Stimulated activated naive CD8-positive, alpha-beta T cell treated with anti-CD3 and anti-CD28 coated beads, Interleukin-15, amount 100 ng/mL, for 72 hours (primary cell): ENCODE measurements at places on chromosomes 5 and 9.

DNA sequence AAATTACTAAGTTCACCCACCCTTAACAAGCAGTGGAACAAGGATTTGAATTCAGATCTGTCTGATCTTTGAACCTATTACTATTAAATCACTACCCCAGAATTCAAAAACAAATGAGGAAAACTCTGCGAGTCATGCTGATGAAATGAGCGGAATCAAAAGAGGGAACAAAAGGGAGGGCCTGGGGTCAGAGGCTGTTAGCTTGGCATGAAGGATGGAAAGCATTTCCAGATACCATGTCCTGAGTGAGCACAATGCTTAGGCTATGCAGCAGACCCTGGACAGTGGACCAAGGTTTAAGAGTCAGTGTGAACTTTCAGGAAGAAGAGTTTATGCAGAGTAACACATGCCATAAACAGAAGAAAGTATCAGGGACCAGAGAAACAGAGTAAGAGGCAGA lies 30.5 kb downstream of the GRIA1 start:
- DNase-seq = no peak

GRCh38 chr5:26518065-26518464 lies 520.3 kb downstream of the CDH9 start:
- DNase-seq = no peak

DNA sequence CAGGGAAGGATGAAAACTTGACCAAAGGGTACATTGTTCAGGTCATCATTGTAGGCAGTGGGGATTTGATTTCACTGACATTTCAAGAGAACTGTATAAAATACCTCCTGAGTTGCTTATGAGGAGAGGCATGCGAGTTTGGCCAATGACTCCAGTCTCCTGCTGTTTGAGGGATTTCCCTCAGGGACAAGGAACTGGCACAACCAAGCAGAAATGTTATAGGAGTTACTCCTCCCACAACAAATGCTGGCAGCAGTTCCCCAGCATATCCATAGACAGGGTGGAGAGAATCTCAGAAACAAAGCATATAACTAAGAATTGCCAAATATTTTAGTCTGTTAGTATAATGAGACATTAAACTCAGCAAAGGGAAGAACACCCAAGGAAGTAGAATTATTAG lies 47.2 kb upstream of the FBXL7 start:
- DNase-seq = no peak

- no peak for DNase-seq
Measured at GRCh38 chr5:65832152-65832551, 94.2 kb upstream of the ERBIN start.

DNA sequence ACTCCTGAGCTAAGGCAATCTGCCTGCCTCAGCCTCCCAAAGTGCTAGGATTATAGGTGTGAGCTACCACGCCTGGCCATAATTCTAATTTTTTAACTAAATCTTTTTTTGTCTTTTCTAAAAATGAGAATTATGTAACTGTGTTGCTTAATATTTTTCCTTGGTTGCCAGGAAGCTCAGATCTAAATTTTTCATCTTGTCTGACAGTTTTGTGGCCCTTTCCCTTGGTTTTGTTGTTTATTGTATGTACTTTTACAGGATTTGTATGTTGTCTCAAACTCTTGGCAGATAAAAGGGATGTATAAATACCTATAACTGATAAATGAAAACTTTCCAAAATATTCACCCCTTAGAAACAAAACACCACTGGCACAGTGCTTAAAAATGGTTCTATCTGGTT lies 88.2 kb upstream of the KLF9 start:
- DNase-seq = no peak

DNA sequence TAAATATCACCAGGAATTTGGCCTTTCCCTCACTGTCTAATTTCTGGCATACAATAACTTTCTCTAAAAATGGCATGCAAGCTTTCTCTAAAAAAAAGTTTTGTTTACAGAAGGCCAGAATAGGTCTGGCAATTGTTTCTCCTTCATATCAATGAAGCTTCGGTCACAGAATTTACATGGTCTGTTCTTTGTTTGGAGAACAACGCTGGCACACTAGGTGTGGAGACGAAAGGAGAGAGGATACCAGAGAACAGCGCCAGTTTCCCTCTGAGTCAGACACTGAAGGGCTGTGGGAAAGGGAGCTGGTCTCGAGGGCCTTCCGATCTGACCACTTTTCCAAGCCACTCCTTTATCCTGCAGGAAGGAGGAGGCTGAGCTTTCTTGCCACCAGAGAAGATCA lies 60.1 kb upstream of the ITGA1 start:
- DNase-seq = no peak

DNA sequence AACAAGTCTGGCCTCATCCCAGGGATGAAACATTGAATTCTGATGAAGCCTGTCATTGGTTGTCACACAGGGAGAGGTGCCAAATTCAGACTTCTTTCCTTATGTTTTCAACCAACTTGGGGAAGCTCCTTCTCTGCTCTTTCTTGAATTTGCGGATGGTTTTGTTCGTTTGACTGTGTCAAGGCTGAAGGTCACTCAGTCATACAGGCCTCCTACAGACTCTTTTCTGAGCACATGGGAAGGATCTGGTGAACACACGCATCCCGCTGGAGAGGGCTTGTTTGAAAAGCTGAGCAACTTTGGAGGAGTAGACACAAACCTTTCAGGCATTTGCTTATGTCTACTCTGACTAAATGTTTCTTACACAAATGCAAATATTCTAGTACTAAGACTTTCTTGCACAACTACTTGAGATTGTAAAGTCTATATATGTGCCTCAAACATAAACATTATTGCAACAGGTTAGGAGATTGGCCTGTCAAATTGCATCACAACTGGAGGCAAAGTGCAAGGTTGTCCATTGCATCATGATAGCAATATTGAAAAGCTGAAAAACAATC lies 151.5 kb upstream of the NR3C1 start:
- no peak for DNase-seq

- DNase-seq = no peak
Measured at GRCh38 chr9:3525096-3525835, 535 bp downstream of the RFX3 start.

DNA sequence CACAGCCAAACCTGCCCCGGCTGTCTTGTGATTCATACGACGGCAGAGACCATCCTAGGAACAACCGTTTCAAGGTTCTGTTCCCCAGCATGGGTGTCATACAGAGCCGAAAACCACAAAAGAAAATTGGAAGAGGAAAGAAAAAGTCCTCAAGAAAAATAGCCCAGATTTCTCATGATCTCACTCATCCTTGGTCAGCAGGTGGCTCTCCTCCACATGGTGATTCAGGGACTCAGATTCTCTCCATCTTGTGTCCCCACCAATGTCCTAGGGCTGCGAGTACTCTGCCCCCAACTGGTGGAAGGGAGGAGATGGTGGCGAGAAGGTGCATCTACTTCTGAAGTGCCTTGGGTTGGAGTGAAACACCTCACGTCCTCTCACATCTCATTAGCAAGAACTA lies 25.6 kb downstream of the PDZD2 start:
- DNase-seq = no peak

DNA sequence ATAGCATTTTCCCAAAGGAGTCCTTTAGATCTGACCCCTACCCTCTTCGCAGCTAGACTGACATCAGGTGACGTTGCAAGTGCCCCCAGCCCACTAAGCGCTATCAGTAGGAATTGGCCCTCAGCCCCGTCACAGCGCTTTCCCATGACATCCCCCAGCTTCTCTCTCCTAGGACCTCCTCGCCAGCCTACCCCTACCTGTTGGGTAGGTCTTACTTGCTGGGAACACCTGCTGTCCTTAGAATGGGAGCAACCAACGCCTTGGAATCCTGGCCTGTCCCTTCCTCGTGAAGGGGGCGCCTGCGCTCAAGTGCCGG lies 584 bp upstream of the PIP5K1B start:
- no peak for DNase-seq

DNA sequence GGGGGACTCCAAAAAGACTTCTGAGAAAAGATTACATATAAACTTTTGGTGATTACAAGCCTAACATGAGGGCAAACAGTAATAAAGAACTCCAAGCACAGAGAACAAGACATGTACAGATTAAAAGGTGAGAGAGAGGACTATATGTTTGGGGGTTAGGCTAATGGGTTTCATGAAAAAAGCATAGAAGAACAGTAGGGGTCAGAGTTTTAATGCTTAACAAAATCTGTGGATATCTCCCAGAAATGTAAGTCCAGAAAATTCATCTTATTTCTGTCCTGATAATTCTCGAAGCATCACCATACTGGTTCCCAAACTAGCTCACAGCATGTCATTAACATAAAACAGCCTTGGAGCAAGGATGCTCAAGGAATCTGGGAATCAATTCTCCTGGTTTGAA lies 137.2 kb downstream of the ARRDC3 start:
- no peak for DNase-seq

DNA sequence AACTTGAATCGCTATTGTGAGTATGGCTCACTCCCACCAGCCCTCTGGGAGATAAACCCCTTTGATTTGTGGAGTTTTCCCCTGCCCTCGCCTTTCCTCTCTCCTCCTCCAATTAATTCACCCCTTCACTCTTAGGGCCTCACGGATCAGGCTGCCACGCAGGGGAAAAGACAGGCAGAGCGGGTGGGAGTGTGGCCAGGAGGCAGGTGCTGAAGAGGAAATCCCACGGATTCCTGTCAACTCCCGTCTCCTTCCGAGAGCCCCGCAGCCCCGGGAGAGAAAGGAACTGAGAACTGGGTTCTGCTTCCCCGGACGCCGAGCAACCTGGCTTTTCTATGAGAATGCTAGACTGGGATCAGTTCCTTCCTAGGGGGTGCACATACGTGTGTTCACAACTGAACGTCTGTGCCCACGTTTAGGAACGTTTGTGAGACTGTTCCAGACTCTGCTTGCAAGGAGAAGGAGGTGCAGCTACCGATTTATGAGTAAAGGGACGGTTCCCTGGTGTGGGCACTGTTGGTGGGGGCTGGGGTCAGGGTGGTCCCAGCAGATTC lies 314.5 kb upstream of the TLE4 start:
- no peak for DNase-seq

GRCh38 chr9:27408001-27408400 lies 111.1 kb upstream of the EQTN start:
- no peak for DNase-seq

DNA sequence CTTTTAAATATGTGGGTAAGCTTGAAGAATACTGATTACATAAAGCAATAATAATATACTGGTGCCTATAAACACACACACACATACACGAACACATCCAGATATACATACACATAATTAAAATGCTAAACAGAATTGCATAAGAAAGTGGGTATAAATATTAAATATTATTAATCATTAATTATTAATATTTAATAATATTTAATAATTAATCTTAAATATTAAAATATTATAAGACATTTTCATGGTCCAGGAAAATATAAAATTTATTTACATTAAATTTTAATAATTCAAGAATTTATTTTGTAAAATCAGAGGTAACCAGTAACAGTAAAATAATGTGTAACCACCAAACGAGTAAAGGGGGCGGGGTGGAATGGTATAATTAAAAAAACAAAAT lies 178.3 kb downstream of the TMEM232 start:
- DNase-seq = no peak

DNA sequence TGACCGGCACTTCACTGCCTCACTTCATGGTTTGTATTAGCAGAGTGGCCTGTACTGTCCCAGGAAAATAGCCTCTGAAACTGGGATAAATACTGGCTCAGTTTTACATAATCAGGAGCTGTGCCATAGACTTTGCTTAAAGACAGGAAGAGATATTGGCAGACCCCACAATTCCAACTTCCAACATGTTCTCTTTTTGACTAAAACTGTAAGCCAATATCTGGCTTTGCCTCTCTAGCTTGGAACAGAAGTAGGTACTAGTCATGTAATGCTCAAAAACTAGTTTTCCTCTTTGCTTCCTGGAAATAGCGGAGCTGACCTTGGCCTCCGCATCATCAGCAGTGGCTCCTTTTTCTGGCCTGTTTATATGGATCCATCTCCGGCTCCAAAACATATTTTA lies 276.9 kb downstream of the CDH9 start:
- DNase-seq = no peak

GRCh38 chr9:98457726-98458370 lies 202.4 kb upstream of the TBC1D2 start:
- no peak for DNase-seq

GRCh38 chr5:129852747-129853352 lies 51.4 kb upstream of the CHSY3 start:
- peak; percentile 57 for DNase-seq
